ENCODE measurements at places on chromosomes 1 and 21.

DNA sequence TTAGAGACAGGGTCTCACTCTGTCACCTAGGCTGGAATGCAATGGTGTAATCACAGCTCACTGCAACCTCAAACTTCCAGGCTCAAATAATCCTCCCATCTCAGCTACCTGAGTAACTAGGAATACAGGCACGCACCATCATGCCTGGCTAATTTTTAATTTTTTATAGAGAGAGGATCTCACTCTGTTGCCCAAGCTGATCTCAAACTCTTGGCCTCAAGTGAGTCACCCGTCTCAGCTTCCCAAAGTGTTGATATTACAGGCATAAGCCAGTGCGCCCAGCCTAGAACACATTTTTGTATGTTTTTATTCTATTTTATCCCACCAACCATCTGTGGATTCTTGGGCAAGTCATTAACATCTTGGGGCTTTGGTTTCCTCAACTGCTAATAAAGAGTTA, 100.5 kb downstream of the AK5 start:
- no peak for DNase-seq
- H3K4me1 ChIP-seq: no peaks in the 10 kb centered on the region
- no peaks in the 10 kb centered on the region for H3K27me3 ChIP-seq
- no peak overlapping the region for H3K4me3 ChIP-seq

GRCh38 chr21:31368361-31368760, 24.3 kb upstream of the TIAM1 start:
- no peaks in the 10 kb centered on the region for H3K4me1 ChIP-seq
- H3K4me3 ChIP-seq: no peak overlapping the region
- no peak overlapping the region for H3K27ac ChIP-seq
- no peak for DNase-seq
- no peaks in the 10 kb centered on the region for H3K36me3 ChIP-seq

- no peak overlapping the region for H3K27ac ChIP-seq
- H3K4me3 ChIP-seq: no peak overlapping the region
- no peaks in the 10 kb centered on the region for H3K4me1 ChIP-seq
- H3K36me3 ChIP-seq: no peaks in the 10 kb centered on the region
These were observed 14.7 kb upstream of the AQP10 start for GRCh38 chr1:154306151-154306550.

- H3K27ac ChIP-seq: no peak overlapping the region
- peaks cover 10% of the 10 kb centered on the region for H3K36me3 ChIP-seq
- H3K4me1 ChIP-seq: no peaks in the 10 kb centered on the region
These were observed 12.2 kb downstream of the CFAP410 start for GRCh38 chr21:44326716-44327602.

GRCh38 chr1:156157966-156158365, 4.6 kb downstream of the SEMA4A start:
- H3K36me3 ChIP-seq: no peaks in the 10 kb centered on the region
- H3K27ac ChIP-seq: no peak overlapping the region
- no peaks in the 10 kb centered on the region for H3K4me1 ChIP-seq
- H3K4me3 ChIP-seq: no peak overlapping the region
- H3K27me3 ChIP-seq: no peaks in the 10 kb centered on the region

GRCh38 chr1:178137238-178137637, 43.3 kb downstream of the RASAL2 start:
- H3K4me3 ChIP-seq: no peak overlapping the region
- DNase-seq: no peak
- H3K36me3 ChIP-seq: no peaks in the 10 kb centered on the region
- no peaks in the 10 kb centered on the region for H3K27me3 ChIP-seq
- H3K27ac ChIP-seq: no peak overlapping the region

- H3K36me3 ChIP-seq: no peaks in the 10 kb centered on the region
- peaks cover 5% of the 10 kb centered on the region for H3K4me1 ChIP-seq
- no peak overlapping the region for H3K27ac ChIP-seq
- no peaks in the 10 kb centered on the region for H3K27me3 ChIP-seq
- no peak overlapping the region for H3K4me3 ChIP-seq
These were observed 298.5 kb downstream of the RRAGC start for GRCh38 chr1:38561110-38561509.

- no peaks in the 10 kb centered on the region for H3K4me1 ChIP-seq
- no peak overlapping the region for H3K27ac ChIP-seq
- no peak overlapping the region for H3K4me3 ChIP-seq
- no peak for DNase-seq
- H3K27me3 ChIP-seq: no peaks in the 10 kb centered on the region
These were observed 804.8 kb downstream of the USP25 start for GRCh38 chr21:16534408-16535101.

DNA sequence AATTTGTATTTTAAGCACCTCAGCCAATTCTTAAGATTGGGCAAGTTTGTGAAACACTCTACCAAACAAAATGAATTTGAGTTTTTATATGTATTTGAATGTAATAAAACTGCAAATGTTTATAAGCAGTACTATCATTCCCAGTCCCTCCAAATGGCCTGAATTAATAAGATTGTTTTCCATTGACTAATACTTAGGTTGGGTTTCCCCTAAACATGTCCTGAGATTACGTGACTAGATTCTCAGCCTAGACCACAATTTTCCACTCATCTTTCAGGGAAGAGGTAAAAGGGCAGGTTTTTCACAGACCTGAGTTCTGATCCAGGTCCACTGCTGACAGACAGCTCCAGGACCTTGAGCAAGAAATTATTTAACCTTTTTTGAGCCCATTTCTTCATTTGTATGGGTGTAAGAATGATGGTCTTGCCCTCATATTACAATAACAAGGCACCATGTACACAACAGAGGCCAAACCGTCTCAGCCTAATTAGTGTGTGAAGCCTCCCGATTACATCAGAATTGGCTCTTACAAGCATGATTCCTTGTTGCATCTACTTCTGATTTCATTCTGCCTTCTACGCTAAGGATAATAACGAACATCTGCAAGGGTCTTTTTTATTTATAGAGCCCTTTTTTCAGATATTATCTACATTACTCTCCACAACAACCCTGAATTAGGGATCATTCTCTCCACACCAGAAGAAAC, 51.2 kb downstream of the BEND5 start:
- no peak overlapping the region for H3K27ac ChIP-seq
- DNase-seq: no peak
- H3K4me1 ChIP-seq: no peaks in the 10 kb centered on the region

DNA sequence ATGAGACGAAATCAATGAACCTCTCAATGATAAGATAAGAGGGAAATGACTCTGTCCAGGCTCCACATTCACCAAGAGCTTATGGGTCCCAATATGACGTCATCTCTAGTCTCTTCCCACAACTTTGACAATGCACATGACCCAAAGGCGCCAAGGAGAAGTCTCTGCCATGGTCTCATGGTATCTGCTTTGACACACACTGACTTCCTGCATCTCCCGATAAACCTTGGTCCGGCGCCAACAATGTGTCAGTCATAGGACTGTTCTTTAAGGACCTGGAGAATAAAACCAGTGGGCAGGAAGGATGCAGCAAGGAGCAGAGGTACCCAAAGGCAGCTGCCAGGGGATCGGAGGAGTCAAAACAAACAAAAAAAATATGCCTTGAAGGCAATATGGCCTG, 46.9 kb upstream of the TMEM51 start:
- H3K4me1 ChIP-seq: peaks cover 8% of the 10 kb centered on the region
- no peaks in the 10 kb centered on the region for H3K27me3 ChIP-seq
- H3K27ac ChIP-seq: no peak overlapping the region
- no peak overlapping the region for H3K4me3 ChIP-seq
- no peak for DNase-seq

DNA sequence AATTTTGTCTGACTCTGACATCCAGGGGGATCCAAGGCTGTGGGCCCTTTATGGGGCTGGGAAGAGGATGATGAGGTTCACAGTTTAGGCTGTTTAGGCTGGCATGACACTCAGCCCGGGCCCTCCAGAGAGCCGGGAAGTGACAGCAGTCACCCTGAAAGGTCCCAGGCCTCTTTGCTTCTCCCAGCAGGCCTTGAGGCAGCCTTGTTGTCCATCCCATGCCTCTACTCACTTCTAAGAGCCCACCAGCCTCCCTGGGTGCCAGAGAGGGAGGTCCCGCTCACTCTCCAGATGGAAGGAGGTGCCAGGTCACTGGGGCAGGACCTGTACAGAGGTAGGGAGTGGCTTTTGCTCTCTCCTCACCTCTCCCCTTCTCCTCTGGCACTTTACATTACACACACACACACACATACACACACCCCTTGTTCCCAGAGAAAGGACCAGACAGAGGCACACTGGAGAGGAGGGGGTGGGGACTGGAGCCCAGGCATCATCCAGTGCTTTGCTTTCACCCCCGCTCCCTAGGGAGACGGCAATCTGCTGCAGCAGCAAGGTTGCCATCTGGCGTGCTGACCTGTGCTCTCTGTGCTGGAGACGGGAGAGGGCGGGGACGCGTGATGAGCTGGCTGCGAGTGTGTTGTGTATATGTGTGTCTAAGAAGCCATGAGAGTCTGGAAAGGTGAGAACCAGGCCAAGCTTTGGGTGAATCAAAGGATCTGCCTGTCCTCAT, 4.6 kb downstream of the KLHDC8A start:
- no peaks in the 10 kb centered on the region for H3K27me3 ChIP-seq
- no peak for DNase-seq
- no peak overlapping the region for H3K27ac ChIP-seq

DNA sequence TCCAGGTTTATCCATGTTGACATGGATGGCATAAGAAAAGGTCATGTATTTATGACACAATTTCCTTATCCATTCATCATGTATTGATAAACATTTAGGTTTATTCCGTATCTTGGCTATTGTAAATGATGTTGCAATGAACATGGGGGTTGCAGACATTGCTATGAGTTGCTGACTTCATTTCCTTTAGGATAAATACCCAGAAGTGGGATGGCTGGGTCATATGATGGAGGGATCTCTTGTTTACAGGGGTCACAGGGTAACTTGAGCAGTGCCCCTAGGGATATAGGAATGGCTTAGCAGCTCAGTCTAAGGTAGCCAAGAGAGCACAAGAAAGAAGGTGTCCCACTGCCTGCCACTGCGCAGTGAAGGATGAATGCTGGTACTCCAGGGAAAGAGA, 229.6 kb upstream of the COA6 start:
- H3K27me3 ChIP-seq: no peaks in the 10 kb centered on the region
- H3K4me1 ChIP-seq: no peaks in the 10 kb centered on the region
- H3K4me3 ChIP-seq: no peak overlapping the region
- no peaks in the 10 kb centered on the region for H3K36me3 ChIP-seq
- H3K27ac ChIP-seq: no peak overlapping the region
- no peak for DNase-seq

- H3K4me3 ChIP-seq: no peak overlapping the region
- no peaks in the 10 kb centered on the region for H3K4me1 ChIP-seq
- H3K27me3 ChIP-seq: no peaks in the 10 kb centered on the region
- H3K27ac ChIP-seq: no peak overlapping the region
- H3K36me3 ChIP-seq: no peaks in the 10 kb centered on the region
These were observed 7.1 kb upstream of the IL12RB2 start for GRCh38 chr1:67300561-67300960.

GRCh38 chr1:109892561-109893368, 17.9 kb upstream of the CSF1 start:
- H3K4me1 ChIP-seq: no peaks in the 10 kb centered on the region
- no peak for DNase-seq
- no peaks in the 10 kb centered on the region for H3K27me3 ChIP-seq
- H3K4me3 ChIP-seq: no peak overlapping the region
- H3K36me3 ChIP-seq: no peaks in the 10 kb centered on the region

GRCh38 chr1:154751690-154752089, 118.4 kb downstream of the KCNN3 start:
- no peaks in the 10 kb centered on the region for H3K4me1 ChIP-seq
- H3K27ac ChIP-seq: no peak overlapping the region
- H3K27me3 ChIP-seq: no peaks in the 10 kb centered on the region
- no peaks in the 10 kb centered on the region for H3K36me3 ChIP-seq
- H3K4me3 ChIP-seq: no peak overlapping the region

DNA sequence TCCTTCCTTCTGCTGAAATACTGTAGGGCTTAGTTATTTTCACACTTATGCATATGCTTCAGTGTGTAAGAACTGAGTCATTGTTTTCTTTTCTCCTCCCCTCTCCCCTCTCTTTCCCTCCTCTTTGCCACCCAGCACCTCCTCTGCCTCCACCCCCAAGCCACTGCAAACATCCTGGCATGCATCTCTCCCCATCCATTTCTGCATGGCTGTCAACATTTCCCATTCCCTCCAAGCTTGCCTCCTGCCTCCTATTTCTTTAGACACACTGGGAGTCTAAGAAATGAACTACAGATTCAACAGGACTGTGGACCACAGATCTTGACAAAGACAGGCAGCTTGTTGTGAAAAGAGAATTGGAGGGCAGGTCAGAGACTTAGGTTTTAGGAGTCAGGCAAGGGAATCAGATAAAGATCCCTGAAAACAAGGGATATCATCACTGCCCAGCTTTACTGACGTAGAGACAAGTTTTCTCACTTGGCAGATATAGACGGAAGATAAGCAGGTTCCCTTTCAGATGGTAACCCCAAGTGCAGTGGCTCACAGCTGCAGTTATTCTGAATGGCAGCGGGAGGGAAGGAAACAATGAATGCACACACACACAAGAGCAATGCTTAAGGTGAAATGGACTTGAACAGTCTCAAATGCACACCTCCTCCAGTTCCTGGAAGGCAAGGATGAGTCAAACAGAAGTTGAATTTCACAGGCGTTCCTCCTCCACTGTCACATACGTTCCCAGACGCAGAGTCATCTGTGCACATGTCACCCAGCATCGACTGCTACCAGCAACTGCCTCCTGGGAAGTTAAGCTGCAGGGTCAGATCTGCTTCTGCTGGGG, 56.1 kb downstream of the HIVEP3 start:
- no peak overlapping the region for H3K27ac ChIP-seq
- no peaks in the 10 kb centered on the region for H3K27me3 ChIP-seq

- H3K36me3 ChIP-seq: no peaks in the 10 kb centered on the region
- H3K4me3 ChIP-seq: no peak overlapping the region
- DNase-seq: no peak
- no peaks in the 10 kb centered on the region for H3K27me3 ChIP-seq
- H3K4me1 ChIP-seq: no peaks in the 10 kb centered on the region
These were observed 954.4 kb downstream of the NCAM2 start for GRCh38 chr21:21952566-21952965.

DNA sequence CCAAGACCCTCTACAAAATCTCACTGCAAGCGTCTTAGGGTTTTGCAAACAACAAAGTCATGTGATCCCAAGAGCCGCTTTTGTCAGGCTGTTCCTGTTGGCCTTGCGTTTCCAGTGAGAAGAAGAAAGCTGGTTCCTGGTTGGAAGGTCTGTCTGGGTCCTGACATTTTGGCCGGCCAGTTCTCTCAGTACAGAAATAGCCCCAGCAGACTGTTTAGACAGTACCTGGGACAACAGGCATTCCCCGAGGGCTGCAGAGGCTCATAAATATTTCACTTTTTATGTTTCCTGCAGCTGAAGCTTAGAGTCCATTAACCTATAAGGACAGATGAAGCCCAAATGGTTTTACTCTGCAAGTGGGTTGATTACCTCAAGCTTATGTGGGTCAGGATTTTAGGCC, 8.6 kb downstream of the GPR137B start:
- no peaks in the 10 kb centered on the region for H3K4me1 ChIP-seq
- H3K36me3 ChIP-seq: no peaks in the 10 kb centered on the region
- DNase-seq: no peak
- no peak overlapping the region for H3K4me3 ChIP-seq
- H3K27me3 ChIP-seq: no peaks in the 10 kb centered on the region
- H3K27ac ChIP-seq: no peak overlapping the region
